Activated naive CD4-positive, alpha-beta T cell treated with anti-CD3 and anti-CD28 coated beads, Interleukin-2, amount 10 ng/mL, durations not matched to agents 7 days and 5 days (primary cell): ENCODE measurements at places on chromosomes 12 and 14.

DNA sequence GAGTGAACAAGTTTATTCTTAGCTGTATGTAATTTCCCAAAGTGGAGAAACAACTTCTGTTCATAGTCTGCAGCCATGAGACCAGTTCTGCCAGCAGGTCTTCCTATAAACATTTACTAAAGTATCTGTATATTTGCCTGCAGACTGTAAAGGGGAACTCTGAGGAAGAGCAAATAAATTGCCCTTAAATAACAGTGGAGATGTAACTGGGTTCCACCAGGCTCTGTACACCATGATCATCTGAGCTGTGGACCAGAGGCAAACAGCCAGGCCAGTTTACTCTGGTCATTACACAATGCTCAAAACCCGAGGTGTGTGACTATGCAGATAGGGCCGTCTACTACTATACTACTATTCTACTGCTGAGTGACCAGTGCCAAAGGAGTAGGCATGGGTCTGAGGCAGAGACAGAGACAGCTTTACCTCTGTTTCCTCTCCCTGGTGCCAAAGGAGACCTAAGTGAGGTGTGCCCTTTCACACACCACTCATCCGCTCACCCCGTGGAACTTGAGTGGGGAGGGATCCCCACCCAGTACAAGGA, 21.1 kb upstream of the CERS5 start:
- DNase-seq: no peak

- no peak for DNase-seq
Measured at GRCh38 chr14:74240794-74241651, 1.8 kb downstream of the VSX2 start.

DNA sequence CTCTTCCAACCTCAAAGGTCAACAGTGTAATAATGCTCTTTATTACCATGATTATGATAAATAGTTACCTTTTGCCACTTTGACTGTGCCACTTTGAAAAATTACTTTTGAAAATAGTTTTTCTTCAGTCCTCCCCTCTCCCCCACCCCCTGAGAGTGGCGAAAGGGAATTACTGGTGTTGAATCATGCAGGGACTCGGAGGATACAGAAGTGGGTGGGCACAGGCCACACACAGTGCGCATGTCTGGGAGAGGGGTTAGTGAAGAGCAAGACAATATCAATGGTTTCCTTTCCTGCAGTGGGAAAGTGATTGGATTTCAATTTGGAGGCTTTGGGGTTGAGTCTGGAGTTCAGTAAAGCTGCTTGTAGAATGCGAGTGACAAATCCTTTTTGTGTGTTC, 170.9 kb downstream of the PTCSC3 start:
- no peak for DNase-seq

DNA sequence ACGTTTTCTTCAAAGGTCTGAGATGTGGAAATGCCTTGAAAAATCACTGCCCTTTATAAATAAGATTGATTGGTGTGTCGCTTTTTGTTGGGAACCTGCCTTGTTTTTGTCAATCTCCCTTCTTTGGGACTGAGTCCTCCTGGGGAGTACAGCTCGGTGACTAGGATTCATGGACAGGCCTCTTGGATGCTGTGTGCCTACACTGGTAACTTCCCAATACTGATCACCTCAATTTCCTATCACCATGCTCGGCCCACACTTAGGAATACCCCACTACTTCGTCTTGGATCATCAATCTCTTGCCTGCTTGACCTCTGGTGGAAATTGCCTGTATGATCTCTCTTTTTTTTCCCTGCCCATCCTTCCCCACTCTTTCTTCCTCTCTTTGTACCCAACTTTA, 34.2 kb downstream of the NTN4 start:
- no peak for DNase-seq

DNA sequence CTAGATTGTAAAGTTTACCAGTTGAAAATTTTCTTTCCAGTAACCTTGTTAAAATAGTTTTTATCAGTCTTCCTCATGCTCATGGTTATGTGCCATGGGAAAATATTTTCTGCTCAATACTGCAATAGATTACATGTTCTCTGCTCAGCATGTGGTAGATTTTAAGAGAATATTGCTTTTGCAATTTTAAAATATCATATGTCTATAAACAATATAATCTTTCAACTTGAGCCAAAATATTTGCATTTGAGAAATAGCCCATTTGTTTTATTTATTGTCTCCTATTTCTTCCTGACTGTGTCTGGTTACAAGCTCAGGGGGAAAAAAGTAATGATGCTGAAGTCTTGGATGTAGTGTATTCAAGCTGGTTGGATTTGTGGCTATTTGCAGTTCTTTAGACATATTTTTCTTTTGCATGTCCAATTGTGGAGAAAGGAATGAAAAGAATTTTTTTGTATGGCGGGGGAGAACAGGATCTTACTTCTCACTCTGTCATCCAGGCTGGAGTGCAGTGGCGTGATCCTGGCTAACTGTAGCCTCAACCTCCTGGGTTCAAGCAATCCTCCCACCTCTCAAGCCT, 342.6 kb upstream of the NAV3 start:
- no peak for DNase-seq

GRCh38 chr12:15988983-15989755, 78.0 kb downstream of the DERA start:
- no peak for DNase-seq

GRCh38 chr12:132451172-132451835, 38.6 kb upstream of the FBRSL1 start:
- no peak for DNase-seq

- DNase-seq: no peak
Measured at GRCh38 chr12:62703011-62703380, 232.0 kb downstream of the PPM1H start.

DNA sequence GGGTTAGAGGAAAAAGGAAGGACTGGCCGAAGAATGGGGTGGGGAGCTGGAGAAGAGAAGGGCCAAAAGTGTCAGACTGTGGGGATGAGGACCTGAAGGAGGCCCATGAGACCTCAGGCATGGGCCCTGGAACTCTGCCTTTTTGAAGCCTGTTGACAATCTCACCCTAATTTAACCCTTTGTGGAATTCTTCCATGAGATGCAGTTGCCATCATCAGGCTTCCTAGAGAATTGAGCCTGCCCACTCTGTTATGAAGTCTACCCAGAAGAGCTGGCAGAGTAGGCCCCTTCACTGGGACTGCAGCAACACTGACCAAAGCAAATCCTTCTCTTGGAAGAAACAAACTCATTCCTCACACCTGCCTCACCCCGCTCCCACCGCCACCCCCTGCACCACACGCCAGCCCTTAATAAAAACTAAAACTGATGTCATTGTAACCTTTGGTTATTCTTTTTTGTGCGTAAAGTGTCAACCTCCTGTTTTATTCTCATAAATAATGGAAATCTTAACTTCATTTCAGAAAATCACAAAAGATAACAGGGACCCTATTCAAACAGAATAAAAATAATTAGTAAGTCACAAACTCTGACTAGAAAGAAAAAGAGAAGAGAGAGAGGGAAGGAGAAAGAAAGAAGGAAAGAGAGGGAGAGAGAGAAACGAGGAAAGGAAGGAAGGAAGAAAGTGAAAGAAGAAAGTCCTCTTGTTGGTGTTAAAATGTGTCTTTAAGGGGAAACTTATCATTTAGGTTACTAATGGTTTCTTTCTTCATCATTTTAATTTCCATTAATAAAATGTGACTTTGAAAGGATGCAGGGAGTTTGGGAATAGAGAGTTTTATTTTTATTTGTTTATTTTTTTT, 61.3 kb downstream of the CRADD start:
- no peak for DNase-seq

GRCh38 chr14:68506645-68507419, 286.0 kb downstream of the ZFP36L1 start:
- DNase-seq: peak; percentile 30

DNA sequence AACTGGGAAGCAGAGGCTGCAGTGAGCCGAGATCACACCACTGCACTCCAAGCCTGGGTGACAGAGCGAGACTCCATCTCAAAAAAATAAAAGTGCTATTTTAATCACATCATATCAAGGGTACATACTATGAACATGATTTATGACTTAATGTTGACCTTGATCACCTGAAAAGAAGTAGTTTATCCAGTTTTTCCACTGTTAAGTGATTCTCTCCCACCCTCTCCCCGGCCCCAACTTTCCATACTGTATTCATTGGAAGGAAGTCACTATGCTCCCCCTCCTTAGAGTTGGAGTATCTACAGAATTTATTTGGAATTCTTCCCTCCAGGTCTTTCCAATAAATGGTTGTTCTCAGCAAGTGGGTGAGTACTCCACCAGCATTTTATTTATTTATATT, 3.0 kb upstream of the PRMT5 start:
- no peak for DNase-seq

- no peak for DNase-seq
Measured at GRCh38 chr12:79482921-79483320, 207.8 kb downstream of the PAWR start.

DNA sequence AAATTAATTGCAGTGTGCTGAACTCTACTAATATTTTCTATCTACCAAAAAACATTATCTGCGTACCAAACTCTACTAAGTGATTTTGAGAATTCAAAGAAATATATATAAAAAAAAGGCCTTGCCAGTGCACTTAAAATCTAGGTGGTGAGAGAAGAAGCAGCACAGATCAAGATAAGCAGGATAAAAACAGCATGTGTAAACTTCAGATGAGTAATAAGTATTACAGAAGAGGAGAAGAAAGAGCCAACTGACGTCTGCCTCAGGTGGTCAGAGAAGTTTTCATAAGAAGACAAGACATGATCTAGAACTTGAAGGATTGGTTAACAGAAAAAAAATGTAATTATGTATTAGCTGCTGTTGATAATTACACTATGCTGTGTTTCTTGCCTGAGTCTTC, 166.4 kb downstream of the DUSP6 start:
- DNase-seq: no peak

DNA sequence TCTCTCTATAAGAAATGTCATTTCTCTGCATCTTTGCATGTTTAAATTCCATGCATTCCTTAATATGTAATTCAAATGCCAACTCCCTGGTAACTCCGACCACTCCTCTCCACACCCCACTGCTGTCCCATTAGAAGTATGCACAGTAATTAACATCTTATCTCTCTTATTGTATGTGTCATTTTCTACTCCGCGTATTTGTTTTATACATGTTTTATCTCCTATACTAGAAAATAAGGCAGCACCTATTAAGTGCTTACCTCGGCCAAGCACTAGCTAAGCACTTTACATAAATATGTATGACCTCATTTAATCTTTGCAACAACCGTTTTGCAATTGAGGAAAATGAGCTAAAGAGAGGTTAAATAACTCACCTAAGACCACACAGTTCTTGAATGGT, 469.8 kb downstream of the BCAT1 start:
- no peak for DNase-seq

GRCh38 chr14:69613312-69614073, 2.1 kb downstream of the SUSD6 start:
- no peak for DNase-seq

DNA sequence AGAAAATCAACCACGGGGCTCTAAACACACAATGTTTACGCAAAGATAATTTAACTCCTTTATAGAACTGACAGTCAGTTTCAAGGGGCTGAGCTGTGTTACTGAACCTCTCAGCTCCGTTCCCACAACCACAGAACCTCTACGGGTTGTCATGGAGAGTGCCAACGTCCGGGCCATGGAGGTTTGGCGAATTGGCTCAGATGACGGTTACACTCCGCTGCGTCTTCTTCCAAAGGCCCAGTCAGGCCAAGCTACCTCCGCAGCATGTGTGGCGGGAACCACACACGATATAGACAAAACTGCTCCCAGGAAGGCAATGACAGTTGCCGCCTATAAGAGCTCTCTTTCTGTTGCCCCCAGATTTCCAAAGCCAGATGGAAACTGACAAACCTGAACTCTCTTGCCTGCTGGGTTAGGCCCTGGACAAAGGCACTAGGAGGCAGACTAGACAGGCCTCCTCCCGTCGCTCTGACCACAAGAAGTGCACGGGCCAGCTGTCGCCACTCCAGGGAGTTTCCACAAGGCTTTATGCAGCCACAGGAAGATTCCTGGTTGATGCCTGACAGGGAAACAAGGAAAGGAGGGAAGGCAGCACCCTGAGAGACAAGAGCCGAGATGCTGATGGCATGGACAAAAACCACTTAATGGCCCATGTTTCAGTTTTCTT, 30.3 kb downstream of the CCDC88C start:
- no peak for DNase-seq

DNA sequence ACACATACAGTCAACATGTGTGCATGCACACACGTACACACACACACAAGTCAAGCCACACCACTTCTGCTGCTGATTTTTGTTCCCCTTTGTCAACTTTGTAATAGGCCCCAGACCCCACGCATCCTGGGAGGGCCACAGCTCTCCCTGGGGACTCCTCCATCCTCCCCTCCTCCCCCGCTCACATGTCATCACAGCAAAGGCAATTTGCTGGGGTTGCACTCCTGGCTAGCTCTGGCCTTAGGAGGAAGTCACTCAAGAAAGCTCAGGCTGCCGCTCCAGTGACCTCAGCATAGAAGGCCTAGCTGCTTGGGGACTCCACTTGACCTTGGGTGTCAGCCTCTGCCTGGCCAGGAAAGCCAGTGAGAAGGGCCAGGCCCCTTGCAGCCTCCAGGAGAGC, 27.2 kb downstream of the NGB start:
- DNase-seq: no peak

DNA sequence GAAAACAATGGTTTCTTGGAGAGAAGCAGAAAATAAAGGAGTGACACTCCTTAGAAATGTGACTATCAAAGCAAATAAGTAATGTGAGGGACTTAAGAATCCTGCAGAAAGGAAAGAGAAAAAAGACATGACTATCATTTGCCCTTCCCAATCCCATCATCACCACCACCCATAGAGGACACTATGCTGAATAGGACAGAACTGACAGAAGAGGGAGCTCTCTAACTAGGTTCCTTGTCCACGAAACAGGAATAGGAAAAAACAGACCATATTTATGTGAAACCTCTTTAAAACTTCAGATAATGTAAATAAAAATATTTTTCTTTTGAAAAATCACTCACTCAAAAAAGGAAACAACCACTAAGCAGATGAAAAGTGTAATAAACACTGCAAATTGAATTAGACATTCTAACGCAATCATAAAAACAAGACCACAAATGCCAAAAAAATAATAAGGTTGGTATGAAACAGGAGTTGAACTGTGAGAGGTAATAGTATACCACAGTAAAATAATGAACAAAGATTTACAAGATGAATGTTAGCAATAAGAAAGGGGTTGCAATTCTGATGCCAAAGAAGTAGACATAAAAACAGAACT, 24.1 kb downstream of the KLRD1 start:
- no peak for DNase-seq

GRCh38 chr12:131139363-131140068, 185.8 kb downstream of the ADGRD1 start:
- no peak for DNase-seq

GRCh38 chr12:122873540-122873939, 22.4 kb downstream of the VPS37B start:
- DNase-seq: peak; percentile 18

DNA sequence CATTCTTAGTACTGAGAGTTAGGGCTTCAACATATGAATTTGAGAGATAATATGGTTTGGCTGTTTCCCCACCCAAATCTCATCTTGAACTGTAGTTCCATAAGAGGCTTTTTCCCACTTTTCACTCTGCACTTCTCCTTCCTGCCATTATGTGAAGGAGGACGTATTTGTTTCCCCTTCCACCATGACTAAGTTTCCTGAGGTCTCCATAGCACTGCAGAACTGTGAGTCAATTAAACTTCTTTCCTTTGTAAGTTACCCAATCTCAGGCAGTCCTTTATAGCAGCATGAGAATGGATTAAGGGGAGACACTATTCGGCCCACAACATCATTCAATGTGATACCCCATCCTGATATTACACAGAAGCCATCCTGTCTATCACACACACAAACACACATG, 36.8 kb upstream of the ALG10B start:
- no peak for DNase-seq

- DNase-seq: no peak
Measured at GRCh38 chr12:76449016-76449415, 100.8 kb upstream of the BBS10 start.

GRCh38 chr12:132461526-132461925, 28.4 kb upstream of the FBRSL1 start:
- DNase-seq: no peak
